ENCODE measurements at places on chromosomes 6 and 20.

DNA sequence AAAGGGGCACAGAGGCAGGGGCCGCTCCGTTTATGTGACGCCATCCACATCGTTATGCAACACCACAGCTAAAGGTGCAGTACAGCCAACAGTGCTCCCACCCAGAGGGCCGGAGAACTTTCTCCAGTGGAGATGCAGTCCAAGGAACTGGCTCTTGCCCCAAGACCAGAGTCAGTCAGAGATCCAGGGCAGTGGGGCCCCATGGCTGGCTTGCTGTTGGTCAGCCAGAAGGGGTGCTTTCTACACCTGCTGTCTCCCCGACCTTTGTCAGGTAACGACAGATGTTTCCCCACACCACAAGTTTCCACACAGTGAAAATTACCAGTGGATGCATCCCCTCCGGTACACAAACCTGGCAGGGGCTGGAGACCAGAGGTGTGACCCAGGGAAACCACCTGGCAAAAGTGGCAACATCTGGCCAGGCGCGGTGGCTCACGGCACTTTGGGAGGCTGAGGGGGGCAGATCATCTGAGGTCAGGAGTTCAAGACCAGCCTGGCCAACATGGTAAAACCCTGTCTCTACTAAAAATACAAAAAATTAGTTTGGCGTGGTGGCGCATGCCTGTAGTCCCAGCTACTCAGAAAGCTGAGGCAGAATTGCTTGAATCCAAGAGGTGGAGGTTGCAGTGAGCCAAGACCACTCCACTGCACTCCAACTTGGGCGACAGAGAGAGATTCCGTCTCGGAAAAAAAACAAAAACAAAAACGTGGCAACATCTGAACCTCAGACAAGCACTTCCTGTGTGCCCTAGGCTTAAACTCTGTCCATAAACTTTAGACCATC lies 34.9 kb downstream of the UBE2V1 start:
- DNase-seq = no peak

GRCh38 chr6:150813319-150813992 lies 52.0 kb upstream of the MTHFD1L start:
- DNase-seq = no peak

- no peak for DNase-seq
Observed at GRCh38 chr6:5295623-5296022, 34.3 kb downstream of the FARS2 start.

- DNase-seq = no peak
Observed at GRCh38 chr20:4813863-4814695, 92.4 kb downstream of the PRND start.

DNA sequence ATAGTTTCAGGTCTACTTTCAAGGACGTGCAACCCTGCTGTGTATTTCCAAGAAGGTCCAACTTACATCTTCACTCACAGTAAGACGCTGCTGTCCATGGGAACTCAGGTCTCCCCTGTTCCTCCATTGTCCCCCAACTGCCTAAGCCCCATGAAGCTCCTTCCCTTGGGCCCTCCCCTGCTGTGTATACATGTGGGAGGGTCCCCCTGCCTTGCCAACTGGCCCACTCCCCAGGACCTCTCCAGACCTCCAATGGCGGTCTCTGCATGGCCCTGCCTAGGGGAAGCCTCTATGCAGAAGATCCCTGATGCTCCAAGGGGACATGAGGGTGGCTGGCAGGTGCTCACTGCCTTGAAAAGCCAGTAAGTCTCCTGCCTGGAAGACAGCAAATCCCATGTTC lies 186.7 kb upstream of the CST7 start:
- DNase-seq = no peak

- no peak for DNase-seq
Observed at GRCh38 chr20:35199740-35200139, 26.8 kb upstream of the MMP24 start.

DNA sequence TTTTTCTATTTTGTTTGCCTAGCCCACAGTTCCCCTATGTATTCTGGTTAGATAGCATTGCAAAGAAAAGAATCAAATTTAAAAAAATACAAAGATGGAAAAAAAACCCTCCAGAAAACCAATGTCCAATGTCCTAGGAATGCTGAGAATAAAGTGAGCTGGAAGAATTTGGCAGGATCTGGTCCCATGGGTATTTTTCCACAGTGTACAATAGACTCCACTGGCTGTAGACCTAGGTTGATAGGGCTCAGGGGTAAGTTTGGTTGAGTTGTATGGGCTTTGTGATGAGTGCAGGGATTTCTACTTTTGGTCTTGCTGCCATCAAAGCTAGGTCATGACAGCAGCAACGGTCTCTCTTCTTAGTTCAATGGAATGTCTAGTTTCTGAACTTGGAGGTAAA lies 41.5 kb downstream of the SLC22A2 start:
- DNase-seq = no peak

- no peak for DNase-seq
Observed at GRCh38 chr6:56243518-56244070, 3.8 kb downstream of the COL21A1 start.

DNA sequence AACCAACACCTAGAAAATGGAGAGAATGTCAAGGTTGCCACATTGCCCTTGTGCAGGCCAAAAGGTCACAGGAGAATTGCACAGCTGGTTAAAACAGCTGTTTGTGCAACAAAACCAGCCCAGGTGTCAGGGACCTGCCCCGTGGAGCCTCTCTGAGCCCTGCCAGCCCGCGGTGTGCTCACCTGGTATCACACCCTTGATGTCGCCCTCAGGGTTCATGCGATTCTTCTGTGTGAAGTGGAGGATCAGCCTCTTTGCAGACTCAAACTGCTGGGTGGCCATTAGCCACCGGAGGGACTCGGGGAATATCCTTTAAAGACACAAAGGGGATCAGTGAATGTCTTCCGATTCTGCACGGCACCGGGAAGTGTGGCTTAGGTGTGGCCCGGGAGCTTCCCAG lies 39.2 kb downstream of the PSMG4 start:
- no peak for DNase-seq

DNA sequence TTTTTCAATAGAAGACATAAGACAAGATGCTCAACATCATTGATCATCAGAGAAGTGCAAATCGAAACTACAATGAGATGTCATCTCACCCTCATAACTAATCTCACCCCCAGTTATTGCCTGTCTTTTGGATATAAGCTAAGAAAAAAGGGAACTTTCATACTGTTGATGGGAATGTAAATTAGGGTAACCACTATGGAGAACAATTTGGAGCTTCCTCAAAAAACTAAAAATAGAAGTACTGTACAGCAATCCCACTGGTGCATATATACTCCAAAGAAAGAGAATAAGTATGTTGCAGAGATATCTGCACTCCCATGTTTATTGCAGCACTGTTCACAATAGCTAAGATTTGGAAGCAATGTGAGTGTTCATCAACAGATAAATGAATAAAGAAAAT lies 26.4 kb upstream of the PHF3 start:
- DNase-seq = no peak

DNA sequence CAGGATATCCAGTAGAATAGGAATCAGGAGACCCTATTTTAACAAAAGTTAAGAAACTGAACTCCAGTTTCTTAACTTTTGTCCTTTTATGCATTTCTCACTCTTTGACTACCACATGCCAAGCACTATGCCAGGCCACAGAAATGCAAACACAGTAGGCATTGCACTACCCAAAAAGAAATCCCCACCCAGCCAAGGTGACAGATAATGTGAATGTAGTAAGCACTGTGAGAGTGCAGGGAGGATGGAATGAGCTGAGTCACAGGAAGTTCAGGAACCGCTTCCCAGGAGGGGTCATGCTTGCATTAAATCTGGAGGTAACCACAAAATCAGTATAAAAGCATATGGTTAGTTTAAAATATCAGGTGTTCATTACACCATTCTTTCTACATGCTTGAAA lies 20.1 kb upstream of the FAM83C start:
- no peak for DNase-seq

DNA sequence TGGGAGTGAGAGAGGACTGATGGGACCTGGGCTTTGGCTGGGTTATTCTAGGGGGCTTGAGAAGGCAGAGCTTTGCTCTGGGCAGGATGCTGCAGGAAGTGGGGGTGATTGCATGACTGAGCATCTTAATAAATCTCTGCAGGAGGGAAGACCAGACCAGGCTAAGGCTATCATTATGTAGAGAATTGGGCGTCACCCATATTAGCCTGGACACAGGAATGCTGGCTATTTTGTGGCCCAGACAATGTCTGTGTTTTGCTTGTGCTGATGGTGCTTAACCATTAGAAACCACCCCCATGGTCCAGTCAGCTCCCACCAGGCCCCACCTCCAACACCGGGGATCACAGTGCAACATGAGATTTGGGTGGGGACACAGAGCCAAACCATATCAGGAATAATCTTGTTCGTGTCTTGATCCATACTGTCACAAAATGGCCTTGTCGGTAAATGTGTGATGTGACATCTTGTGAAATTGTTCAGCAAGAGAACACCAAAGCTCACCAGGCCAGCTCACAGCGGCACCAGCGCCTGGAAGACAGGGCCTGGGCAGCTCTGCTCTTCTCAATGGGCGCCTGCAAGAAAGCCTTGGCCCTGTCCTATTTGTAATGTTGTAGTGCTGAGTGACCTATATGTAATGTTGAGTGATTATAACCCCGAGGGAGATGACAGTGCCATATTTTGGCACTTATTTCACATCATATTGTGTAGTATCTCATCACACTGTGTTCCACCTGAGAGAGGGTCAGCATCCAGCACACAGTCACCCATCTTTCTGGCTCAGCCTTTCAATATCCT lies 211.8 kb downstream of the QKI start:
- no peak for DNase-seq

- DNase-seq = no peak
Observed at GRCh38 chr6:30100585-30101443, 12.1 kb downstream of the TRIM31 start.

- no peak for DNase-seq
Observed at GRCh38 chr20:62805155-62805710, 598 bp downstream of the OGFR start.

DNA sequence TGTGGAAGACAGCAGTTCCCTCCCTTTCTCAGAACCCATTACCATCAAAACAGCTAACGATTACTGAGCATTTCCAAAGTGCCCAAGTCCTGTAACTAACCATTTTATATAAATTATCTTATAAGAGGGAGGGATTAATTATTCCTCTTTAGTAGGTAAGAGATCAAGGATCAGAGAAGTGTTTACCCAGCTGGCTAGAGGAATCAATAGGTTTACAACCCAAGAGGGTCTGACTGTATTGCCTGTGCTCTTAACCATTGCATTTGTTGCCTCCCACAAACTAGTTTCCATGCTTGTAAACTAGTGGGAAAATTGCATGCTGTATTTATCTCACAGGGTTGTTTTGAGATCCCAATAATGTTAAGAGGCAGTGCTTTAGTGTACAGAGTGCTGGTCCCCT lies 3.7 kb upstream of the DBNDD2 start:
- no peak for DNase-seq

DNA sequence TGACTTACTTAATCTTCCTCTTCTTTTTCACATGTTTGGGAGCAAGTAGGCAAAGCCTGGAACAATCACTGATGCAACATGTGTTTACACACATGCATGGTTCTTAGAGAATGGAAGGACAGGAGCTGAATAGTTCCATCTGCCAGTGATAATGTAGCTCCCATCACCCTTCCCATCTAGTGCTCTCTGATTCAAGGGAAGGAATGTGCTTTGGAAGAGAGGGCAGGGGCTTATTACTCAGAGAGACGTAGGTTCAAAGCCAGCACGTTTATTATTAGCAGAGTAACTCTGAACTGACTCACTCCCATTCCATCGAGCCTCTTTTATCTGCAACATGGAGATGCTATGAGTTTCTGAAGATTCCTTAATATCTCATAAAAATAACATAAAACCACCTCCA lies 211.9 kb downstream of the GMPR start:
- DNase-seq = no peak

GRCh38 chr6:71420095-71420692 lies 131.6 kb downstream of the OGFRL1 start:
- no peak for DNase-seq

GRCh38 chr6:96235927-96236326 lies 220.2 kb downstream of the FUT9 start:
- no peak for DNase-seq

GRCh38 chr20:59381689-59382088 lies 81.3 kb downstream of the EDN3 start:
- DNase-seq = no peak

DNA sequence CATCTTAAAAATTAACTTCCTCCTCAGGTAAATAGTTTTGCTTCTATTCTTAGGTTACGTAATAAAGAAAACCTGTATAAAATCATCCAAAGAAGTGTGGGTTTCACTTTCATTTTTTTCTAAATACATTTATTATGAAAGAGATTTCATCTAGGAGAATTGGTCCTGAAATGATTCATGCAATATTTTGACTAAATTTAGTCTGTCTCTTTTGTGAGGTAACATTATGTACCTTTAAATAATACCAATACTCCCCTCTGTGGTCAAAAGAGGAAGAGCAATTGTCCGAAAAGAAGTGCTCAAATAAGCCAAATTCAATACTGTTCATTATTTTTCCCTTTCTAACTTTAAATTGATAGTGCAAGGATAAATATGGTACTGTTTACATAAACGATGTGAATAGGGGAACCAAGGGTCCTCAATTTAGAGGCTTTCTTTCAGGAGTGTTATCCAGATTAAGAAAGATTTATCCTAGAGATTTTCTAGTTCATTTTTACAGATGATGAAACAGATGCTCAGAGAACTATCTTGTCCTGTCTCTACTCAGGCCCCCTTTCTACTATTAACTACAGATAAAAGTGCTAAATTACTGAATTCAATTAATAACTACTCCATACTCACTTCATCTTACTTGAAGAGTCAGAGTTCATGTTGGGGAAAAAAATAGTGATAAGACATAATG lies 26.2 kb downstream of the CYP39A1 start:
- no peak for DNase-seq

- DNase-seq = no peak
Observed at GRCh38 chr6:16432075-16433032, 194.0 kb downstream of the GMPR start.

- no peak for DNase-seq
Observed at GRCh38 chr6:148240461-148240840, 102.2 kb upstream of the SASH1 start.

- peak; percentile 49 for DNase-seq
Observed at GRCh38 chr20:51306521-51307358, 235.8 kb downstream of the NFATC2 start.

GRCh38 chr20:59013031-59013951 lies 5.9 kb upstream of the TUBB1 start:
- DNase-seq = no peak
